ENCODE measurements at places on chromosomes 2 and 18. TPM values are rescaled to one million over a fixed set of nuclear protein-coding genes. Genes with fewer than 3 reads are reported as not detected.

Gene EPHA4
- total RNA-seq, result 24.0 TPM

Gene ZNF396
- 1.6 TPM for total RNA-seq

Gene IL1F10
- total RNA-seq, result not detected

Gene PLCD4
- total RNA-seq, result 27.7 TPM

Gene TXNDC2
- not detected for total RNA-seq

Gene EFHD1
- total RNA-seq, result 2.1 TPM

Data from skeletal muscle tissue (tissue), 5 donors.